ENCODE measurements at places on chromosomes 7 and 10. TPM values are rescaled to one million over a fixed set of nuclear protein-coding genes. Genes with fewer than 3 reads are reported as not detected.

DNA sequence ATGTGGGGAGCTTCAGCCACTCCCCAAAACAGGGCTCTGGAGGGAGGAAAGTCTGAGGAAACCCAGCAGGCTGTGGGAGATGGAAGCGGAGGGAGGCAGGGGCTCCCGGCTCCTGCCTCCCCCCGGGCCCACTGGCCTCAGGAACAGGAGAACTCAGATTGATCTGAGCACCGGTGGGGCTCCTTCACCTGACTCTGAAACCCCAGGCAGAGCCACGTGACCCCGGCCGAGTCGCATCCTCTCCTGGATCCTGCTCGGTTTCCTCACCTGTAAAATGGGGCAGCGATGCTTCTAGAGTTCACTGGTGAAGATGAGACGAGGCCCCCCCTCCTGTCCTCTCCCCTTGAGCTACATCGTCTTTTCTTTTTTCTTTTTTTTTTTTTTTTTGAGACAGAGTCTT, 33.6 kb downstream of the TCERG1L start:
- no peak for DNase-seq

- no peak for DNase-seq
Measured at GRCh38 chr7:133401225-133401624, 148.3 kb downstream of the EXOC4 start.

- DNase-seq: peak; percentile 85
Measured at GRCh38 chr10:43304687-43305333, 37.9 kb upstream of the RASGEF1A start.

- DNase-seq: no peak
Measured at GRCh38 chr7:141722529-141722928, 14.4 kb downstream of the WEE2 start.

DNA sequence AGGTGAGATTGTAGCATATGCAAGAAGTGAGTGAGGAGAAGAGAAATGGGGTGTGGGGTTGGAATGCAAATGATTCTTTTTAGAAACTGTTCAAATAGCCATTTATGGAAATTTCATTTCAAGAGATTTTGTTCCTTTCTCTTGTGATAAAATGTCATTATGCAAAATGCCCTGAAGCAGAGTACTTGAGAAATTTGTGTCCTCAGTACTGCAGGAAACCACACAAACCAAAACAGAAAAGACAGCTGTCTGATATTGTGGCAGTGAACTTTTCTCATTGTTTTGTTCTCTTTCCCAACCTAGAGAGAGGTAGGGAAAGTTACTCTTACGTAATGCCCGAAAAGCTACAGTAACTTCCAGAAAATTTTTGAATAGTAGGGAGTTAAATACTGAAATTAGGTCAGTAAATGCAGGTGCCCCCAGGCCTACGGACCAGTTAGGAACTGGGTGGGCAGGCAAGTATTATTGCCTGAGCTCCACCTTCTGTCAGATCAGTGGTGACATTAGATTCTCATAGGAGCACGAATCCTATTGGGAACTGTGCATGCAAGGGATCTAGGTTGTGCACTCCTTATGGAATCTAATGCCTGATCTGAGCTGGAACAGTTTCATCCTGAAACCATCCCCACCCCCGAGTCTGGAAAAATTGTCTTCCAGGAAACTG, 34.0 kb downstream of the DLD start:
- no peak for DNase-seq

DNA sequence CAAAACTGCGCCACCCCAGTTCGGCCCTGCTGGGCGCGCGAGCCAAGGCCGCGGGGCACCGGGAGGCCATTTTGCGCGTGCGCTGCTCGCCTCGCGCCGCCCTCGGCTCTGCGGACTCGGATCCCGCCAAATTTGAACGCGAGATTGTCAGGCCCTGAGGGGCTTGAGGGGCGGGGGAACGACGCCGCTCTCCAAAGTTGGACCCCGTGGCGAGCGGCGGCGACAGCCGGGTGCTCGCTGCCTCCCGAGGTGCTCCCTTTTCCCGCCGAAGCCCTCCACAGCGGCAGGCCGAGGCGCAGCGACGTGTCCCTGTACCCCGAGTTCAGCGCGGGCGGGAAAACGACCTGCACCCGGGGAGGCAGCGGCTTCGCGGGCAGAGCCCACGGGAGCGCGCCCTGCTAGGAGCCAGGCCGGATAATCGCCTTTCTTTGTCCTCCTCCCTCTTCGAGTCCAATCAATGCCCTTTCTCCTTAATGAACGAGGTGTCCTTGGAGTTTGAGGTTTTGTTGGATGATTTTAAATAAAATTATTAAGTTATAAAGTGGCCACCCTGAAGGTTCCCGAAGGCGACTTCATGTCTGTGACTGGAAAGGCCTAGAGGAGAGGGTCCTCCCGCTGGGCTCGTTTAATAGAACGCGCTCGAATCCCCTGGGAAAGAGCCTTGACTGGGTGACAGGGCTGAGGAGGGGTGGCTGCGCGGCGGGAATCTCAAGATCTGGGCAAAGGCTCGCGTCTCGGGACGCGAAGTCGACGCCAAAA, 10.7 kb upstream of the SPAG6 start:
- peak; percentile 39 for DNase-seq

DNA sequence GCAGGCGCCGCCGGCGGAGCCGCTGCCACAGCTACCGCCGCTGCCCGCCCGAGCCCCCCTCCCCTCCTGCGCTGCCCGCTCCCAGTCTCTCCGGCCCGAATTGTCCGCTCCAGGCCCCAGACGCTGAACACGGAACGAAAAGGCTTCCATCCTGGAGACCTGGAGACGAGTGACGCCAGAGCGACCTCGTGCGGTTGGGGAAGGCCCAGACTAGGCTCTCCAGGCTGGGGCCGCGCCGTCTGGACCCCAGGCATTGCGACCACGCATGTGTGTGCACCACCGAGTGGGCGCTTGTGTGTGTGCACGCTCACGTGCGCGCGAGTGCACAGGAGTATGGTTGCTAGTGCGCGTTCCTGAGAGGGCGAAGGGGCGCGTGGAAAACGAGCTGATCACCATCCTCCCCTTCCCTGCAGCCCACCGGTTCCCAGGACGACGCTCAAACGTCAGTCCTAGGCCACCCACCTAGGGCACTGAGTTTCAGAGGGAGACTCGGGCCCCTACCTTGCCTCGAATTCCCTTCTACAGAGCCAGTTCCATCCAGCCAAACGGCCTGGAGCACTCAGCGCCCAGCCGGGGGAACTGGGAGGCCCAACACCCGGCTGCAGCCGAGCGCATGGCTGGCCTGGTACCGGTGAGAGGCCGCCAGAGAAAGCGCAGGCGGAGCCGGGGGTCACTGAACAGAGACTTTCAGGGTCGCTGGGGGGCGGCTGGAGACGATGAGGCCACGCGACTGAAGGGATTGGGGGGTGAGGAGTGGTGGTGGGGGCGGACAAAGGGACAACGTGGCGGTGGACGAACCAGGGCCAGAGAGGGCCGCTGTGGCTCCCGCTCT, 11.6 kb downstream of the LBX1 start:
- peak; percentile 55 for DNase-seq

GRCh38 chr10:78082636-78083035, 49.0 kb downstream of the RPS24 start:
- DNase-seq: no peak

- DNase-seq: no peak
Measured at GRCh38 chr7:22846961-22847360, 24.3 kb upstream of the TOMM7 start.

DNA sequence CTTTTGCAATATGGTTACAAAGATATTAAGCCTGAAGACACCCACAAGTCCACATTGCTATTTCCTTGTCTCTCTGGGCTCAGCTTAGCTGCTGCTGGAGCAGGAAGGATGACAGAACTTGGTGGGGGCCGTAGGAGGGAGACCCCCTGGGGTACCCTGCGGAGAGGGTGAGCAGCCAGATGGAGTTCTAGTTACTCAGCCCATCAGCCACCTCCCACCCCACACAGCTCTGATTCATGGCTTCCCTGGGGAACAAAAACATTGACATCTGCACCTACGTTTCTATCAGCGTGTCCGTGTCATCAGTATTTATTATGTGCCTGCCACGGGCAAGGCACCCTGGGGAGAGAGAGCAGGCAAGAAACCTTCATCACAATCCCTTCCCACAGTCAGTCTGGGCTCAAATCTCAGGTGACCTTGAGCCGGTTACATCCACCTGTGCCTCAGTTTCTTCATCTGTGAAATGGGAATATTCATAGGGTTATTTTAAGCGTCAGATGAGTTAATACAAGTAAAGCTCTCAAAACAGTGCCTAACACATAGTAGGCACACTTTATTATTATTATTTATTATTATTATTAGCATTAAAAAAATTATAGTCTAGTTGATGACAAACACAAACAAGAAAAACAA, 131.5 kb downstream of the C10orf105 start:
- DNase-seq: no peak

DNA sequence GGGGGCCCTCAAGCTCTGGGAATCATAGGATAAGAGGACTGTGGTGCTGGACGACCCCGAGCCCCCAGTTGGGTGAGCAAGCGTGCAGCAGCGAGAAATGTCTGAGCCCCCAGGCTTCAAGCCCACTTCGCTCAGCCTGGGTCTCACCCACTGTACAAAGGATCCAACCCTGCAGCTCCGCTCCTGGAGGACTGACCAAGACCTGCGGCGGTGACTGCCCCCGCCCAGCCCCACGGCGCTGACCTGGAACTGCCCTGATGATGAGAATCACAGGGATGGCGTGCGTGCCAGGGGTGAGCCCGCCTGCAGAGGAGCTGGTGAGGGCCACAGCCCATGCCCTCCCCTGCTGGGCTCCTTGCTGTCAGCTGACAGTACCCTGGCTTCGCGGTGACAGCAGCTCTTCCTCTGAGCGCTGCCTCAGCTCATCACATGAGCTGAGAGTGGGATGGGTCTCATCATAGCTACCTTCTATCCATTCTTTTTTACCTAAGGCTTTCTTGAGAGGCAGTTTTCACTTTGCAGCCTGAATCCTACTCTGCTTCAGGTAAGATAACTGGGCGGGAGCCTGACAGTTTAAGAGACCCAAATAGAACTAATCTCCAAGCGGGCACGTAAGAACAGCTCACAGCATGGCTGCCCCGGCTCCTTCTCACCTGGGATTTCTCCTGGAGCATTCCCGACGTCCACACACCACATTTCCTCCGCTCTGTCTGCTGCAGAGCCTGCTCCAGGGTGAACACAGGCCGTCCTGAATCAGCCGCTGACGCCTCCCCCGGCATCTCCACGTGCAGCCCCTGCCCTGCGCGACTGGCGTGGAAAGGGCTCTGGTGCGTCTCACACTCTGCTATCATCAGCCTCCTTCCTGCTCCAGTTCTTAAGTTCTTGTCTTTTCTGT, 329.9 kb downstream of the PTPRN2 start:
- DNase-seq: peak; percentile 10

GRCh38 chr7:137585591-137585990, 242.1 kb upstream of the PTN start:
- DNase-seq: no peak

- peak; percentile 6 for DNase-seq
Measured at GRCh38 chr10:43040482-43041256, 36.2 kb upstream of the RET start.

DNA sequence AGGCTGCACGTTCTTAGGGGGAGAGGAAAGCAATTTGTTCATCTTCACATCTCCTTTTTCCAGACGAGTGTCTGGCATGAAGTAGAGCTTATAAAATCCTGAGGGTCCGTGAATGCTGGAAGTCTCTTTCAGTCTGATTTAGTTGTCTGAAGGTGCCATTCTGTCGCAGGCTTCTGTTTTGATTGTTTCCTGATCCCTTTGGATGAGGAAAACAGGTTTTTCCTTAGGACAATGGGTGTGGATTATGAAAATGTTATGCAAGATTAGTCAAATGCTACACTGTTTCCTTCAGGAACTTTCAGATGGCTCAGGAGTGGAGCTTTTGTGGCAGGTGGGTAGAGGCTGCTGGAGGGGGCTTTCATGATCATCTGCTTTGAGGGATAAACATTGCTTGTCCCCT, at the start of gene ITPRID1:
TSS of gene ITPRID1 (plus strand) at position 301 of the 400 bp plus-strand sequence. CDS start 38,935 bp downstream, outside the sequence.
- no peak for DNase-seq

DNA sequence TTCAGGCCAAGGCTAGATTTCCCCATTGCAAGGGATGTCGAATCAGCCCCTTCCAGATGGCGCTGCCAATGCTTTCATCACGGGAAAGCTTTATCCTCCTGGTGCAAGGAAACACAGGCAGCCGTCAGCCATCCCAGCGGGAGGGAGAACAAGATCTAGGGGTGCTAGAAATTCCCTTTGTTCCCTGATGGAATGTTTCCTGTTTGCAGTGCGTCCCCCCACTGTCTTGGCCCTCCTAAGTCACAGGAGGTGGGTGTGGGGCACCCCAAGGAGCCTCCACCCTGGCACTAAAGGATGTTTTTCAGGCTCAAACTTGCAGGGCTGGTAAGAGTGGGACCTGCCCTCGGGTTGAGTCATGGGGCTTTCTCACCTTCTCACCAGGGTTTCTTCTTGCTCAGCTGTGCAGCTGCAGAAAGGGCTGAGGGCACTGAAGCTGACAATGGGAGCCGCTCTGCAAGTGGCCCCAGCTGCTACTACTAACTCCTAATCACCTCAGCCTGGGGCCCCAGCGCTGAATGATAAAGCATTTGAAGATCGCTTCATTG, 103.6 kb downstream of the PRPF18 start:
- DNase-seq: no peak

GRCh38 chr7:132425942-132426341, 150.3 kb downstream of the PLXNA4 start:
- DNase-seq: no peak

GRCh38 chr7:50416527-50417182, 33.5 kb downstream of the FIGNL1 start:
- DNase-seq: no peak

DNA sequence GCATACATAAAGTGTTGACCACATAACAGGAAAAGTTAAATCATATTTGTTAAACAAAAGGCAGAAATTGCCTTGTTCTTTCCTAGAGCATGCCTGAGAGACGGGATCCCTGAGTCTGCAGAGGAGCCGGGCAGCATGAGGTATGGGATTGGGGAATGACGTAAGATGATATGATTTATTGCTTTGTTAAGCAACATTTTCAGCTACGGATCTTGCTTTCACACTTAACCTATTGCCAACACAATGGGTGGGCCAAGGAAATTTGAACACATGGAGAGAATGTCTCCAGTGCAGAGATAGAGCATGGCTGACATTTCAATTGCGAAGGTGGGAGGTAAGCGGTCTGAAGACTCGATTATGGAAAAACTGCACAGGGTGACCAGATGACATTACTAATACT, 76.7 kb downstream of the EMX2 start:
- DNase-seq: no peak

GRCh38 chr7:32170838-32171237, 100.6 kb upstream of the PDE1C start:
- DNase-seq: no peak

DNA sequence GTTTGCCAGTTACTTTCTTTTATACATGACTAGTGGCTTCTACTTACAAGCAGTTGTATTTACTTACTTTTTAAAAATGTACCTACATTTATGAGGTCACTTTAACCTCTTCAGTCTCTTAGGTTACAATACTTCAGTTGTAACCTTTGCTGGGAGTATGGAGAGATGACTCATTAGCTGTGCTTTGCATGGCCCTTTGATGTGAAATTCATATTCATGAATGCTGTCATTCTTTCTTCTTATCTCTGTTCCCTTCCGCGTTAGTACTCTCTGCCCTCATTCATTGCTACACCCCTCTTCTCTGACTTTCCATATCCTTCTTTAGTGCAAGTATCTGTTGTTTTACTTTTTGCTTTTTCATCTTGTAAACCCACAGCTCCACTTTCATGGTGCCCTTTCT, 164.3 kb downstream of the BMPER start:
- DNase-seq: no peak

Gene OR2A5
- total RNA-seq: not detected

Gene EN2
- not detected for total RNA-seq

Gene LIPM
- total RNA-seq: not detected

Gene POLD2
- total RNA-seq: 92.9 TPM

Measured in left ventricle myocardium superior (tissue), 1 donor.